ENCODE measurements at places on chromosomes 4 and X.

GRCh38 chr4:172786039-172786792 lies 382.4 kb upstream of the GALNT7 start:
- no peak for DNase-seq

DNA sequence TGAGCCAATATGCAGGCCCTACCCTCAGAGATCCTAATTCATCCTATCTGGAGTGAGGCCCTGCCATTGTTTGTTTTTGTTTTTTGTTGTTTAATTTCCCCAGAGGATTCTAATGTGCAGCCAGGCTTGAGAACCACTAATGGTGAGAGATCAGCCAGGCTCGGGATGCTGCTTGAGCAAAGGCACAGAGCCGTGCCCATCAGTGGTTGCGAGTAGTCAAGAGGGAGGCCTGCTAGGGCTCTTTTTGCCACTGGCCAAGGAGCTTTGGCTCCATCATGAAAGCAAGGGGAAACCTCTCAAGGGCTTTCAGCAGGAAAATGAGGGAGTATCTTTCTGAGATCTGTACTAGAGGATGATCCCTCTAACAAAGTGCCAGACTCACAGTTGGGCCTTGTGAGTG lies 2.7 kb downstream of the TCEANC start:
- DNase-seq: no peak

DNA sequence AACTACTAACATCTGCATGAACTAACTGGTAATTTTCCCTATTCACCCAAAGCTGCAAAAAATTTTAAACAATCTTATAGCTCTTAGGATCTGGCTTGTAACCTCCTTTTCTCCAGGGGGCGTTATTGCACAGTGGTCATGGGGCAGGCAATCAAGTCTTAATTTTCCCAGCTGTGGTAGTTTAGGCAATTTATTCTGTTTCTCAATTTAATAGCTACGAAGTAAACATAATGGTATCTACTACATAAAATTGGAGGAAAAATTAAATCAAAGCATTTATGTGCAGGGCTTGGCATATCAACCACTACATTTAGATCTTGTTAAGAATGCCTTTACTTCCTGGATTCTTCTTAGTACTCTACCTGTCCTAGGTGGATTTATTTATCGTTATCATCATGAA lies 137.4 kb upstream of the GUCY1A1 start:
- DNase-seq: no peak

DNA sequence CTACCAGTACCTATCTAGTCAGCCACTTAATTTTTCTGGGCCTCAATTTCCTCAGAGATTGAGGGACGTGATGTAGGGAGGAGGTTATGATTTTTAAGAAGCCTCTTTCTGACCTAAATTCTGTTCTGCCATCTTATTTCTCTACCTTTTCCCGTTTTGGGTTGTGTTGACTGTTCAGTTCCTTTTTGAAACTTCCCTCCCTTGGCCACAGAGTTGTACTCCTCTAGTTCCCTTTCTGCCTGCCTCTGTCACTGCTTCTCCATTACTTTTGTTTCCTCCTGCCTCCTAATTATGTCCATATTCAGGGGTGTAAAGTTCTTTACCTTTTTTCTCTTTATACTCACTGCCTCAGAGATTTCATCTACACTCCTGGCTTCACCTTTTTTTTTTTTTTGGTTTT lies 25.4 kb downstream of the CLCN5 start:
- no peak for DNase-seq

DNA sequence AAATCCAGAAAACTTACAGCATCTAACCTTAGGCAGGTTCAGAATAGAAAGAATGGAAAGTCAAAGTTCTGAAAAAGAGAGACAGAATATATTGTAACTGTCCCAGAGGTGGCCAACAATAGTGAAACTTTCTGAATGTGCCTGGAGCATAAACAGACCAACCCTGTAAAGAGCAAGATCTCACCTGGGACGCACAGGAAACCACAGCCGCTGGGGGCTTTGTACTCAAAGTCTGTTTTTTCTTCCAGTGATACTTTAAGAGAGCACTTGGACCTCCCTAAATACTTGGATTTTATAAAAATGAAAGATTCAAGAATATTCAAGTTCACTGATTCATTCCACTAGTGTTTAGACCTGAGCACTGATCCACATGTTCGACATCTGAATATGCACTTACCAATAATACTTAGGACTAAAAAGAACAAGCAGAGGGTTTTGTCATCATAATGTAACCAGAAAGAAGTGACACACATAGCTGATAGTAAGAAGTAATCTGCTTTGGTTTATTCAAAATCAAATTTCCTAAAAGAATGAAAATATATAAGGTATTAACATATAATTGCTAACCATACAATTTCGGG lies 35.3 kb downstream of the ARAP2 start:
- no peak for DNase-seq

- DNase-seq: no peak
Observed at GRCh38 chrX:70452143-70452733, 7.6 kb downstream of the DLG3 start.

DNA sequence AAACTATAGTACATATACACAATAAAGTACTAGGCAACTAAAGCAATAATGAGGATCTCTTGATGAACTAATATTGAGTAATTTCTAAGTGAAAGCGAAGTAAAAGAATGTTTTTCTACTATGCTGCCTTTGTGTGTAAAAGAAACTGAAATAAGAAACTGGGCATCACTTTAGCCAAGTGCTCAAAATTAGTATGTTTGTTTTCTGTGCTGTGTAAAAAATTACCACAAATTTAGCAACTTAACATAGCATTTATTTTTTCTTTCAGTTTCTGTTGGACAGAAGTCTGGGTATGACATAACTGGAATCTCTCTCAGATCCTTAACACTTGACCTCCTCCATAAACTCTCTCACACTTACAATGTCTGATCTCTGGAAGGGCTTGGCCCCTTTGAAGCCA lies 687.1 kb upstream of the MAGEB2 start:
- no peak for DNase-seq

DNA sequence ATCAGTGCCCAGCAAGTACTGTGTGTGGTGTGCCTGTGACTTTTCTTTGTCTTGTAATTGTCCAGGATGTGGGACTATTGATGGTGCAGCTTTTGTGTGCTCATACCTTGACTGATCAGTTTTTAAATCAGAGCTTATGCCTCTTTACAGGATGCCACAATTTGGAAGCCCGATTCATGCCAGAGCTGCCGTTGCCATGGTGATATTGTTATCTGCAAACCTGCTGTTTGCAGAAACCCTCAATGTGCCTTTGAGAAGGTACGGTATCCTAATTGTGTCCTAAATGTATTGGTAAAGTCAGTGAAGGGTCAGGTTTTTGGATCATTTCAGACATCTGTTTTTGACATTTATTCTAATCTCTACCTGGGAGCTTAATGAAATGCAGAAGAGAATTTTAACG lies 180.2 kb downstream of the FRAS1 start:
- DNase-seq: no peak

- DNase-seq: no peak
Observed at GRCh38 chr4:85491527-85491926, 16.6 kb downstream of the ARHGAP24 start.

Measured in NCI-H526 treated with DMSO at 0.1 percent for 48 hours (cell line).